ENCODE measurements at places on chromosomes 5 and 9.
A peak's percentile ranks its signal among the peaks of the same experiment; 100 is the strongest.

GRCh38 chr9:89891591-89892304 lies 286.9 kb downstream of the GADD45G start:
- DNase-seq, result peak; percentile 92

DNA sequence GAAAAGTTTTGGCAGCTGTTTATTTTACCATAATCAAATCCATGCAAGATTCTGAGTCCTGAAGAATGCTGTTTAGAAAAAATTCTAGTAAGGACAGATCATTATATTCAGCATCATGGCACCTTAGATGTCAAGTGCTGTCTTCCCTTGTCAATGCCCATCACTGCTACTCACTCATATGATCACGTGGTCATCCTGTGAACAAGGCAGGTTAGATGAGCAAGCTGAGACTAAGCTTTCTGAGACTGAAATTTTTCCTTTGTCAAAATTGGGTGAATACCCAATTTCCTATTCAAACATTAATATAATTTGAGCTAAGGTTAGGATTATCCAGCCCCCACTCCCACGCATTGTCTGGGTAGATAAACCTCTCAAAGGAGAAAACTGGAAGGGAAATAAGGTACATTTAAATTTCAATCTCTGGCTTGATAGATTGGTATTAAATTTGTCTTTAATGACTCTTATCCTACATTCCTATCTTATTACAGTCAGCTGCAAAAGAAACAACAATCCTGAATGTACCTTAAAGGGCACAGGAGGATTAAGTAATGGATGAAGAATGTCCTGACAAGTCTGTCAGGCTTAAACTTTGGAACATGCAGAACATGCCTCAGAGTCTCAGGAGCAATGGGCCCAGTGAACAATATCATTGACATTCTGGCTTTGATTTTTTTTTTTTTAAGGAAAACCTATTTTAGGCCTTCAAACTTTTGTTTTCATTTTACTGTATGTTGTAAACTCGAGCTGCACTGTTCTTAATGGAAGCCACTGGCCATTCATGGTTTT lies 148.7 kb upstream of the RANBP3L start:
- DNase-seq, result no peak

DNA sequence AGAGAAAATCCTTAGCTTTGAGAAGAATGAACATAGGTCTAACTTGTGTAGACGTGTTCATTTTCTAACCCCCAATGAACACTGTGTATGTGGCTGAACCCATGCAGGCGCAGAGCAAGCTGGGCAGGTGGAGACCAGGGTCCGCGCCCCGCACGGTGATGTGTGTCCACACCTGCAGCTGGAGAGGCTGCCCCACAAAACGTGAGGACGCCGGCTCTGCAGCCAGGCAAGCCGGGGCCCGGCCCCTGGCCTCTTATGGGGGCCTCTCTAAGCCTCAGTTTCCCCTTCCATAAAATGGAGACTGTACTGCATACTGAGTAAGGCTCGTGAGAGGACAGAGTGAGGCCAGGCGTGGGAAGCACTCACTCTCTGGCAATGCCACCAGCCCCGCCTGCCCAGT lies 124.7 kb upstream of the RAPGEF1 start:
- DNase-seq, result no peak

- DNase-seq, result no peak
Observed at GRCh38 chr5:109373932-109374331, 35.8 kb downstream of the PJA2 start.

DNA sequence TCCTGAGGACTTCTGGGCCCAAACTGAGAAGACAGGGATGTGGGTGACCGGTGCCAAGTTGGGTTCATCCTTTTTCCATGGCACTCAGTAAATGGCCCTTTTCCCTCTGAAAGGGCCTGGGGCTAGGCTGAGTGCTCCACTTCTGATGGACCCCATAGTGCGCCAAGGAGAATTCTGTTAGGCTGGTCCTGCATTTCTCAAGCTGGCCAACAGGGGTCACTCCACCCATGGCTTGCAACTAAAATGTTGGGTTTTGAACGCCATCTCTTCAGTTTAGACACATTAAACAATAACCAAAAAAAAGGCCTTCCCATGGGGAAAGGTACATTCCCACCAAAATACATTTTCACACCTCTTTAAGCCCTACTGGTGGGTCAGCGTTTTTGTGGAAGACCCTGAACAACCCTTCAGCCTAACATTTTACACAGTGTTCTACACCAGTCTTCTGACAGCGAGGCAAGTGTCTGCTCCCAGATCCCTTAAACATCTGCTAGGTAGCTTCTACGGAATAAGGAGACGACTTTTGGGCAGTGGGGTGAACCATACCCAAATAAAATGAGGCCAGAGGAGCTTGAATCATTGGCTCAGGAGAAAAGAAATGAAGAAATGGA lies 27.3 kb downstream of the CNTFR start:
- DNase-seq, result no peak

DNA sequence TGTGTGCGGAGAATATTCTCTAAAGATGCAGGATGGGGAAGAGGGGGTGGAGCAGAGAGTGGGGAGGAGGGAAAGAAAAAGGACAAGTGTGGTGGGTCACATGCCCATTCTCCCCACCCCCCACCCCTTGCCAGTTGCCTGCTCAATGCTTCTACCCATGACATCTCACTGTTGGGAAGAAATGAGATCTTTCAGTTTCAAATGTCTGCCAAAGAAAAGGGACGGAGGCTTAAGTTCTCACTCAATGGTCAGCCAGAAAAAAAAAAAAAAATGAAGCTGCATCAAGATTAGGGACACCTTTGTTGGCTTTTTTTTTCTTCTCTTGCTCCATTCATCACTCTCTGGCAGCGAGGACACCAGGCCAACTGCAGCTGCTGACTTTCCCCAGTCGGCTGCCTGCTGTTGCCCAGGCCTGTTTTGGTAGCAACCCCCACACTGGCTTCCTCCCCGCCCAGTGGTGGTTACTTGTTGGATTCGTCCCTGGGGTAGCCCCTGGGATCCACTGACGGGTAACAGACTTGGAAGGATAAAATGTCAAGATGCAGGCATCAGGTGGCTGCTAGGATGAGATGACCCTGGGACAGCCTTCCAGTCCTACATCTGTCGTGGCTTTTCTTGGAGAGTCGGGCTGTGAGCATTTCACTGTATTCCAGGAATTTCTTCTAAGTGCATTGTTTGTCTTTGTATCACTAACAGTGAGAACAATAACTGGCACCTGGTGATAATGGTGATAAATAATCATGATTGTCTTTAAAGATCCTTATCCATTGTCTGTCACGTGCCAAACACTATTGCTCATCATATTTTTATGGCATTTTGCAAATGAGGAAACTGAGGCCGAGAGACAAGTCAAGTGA lies 9.1 kb downstream of the WWC1 start:
- no peak for DNase-seq

- no peak for DNase-seq
Observed at GRCh38 chr5:61412361-61412760, 80.3 kb downstream of the ZSWIM6 start.

- peak; percentile 72 for DNase-seq
Observed at GRCh38 chr5:10485142-10485795, 43.6 kb downstream of the ROPN1L start.

GRCh38 chr9:127490535-127491230 lies 39.4 kb downstream of the LRSAM1 start:
- no peak for DNase-seq

DNA sequence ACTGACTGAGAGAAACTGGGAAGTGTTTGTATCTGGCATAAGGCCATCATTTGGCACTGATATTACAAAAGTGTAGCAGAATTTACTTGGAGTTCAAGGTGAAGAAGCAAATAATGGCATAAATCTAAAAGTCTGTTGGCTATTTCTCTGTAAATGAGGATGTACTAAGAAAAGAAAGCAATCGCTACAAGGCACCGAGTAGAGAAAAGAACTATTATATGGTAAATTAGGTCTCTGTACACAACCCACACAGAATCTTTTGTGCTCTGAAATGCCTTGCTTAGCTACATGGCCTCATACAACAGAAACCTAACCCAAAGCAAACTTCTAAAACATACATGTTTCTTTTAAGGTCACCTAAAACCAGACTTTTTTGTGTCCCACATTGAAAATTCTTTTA lies 290.1 kb upstream of the WWC1 start:
- DNase-seq, result no peak

- DNase-seq, result no peak
Observed at GRCh38 chr5:93519740-93520139, 61.3 kb downstream of the NR2F1-AS1 start.
